ENCODE measurements at places on chromosomes 3 and 15. TPM values are rescaled to one million over a fixed set of nuclear protein-coding genes. Genes with fewer than 3 reads are reported as not detected.

Gene FAM3D
- total RNA-seq: 0.60 TPM

Gene SYNPR
- not detected for total RNA-seq

Gene ARL8B
- 62.7 TPM for total RNA-seq

Gene MKRN2OS
- total RNA-seq: 1.7 TPM

Gene CFAP91
- 14.1 TPM for total RNA-seq

Gene FBLN2
- 43.4 TPM for total RNA-seq

Gene ZNF620
- 6.9 TPM for total RNA-seq

Gene TRIP4
- total RNA-seq: 29.8 TPM

Gene ST3GAL6
- 10.7 TPM for total RNA-seq

Gene PLA2G4B
- 8.3 TPM for total RNA-seq

Gene PRSS50
- total RNA-seq: 0.35 TPM

Gene WDR93
- total RNA-seq: 2.5 TPM

Gene MUC20
- total RNA-seq: 42.6 TPM

Gene TMC3
- total RNA-seq: not detected

Gene C3orf22
- not detected for total RNA-seq

Gene EFCC1
- 3.7 TPM for total RNA-seq

Gene MGA
- total RNA-seq: 40.1 TPM

Gene CHMP2B
- 37.8 TPM for total RNA-seq

Gene CTDSPL
- total RNA-seq: 78.3 TPM

Gene LRTM1
- not detected for total RNA-seq

Gene TLR9
- total RNA-seq: 0.94 TPM

Data from kidney (tissue), 22 donors.